IPS DF 6.9 (cell line): ENCODE measurements at places on chromosomes 16 and 17.

GRCh38 chr16:13063457-13063856 is 162.1 kb downstream of the SHISA9 start:
- no peak overlapping the region for H3K4me3 ChIP-seq
- no peak for DNase-seq

DNA sequence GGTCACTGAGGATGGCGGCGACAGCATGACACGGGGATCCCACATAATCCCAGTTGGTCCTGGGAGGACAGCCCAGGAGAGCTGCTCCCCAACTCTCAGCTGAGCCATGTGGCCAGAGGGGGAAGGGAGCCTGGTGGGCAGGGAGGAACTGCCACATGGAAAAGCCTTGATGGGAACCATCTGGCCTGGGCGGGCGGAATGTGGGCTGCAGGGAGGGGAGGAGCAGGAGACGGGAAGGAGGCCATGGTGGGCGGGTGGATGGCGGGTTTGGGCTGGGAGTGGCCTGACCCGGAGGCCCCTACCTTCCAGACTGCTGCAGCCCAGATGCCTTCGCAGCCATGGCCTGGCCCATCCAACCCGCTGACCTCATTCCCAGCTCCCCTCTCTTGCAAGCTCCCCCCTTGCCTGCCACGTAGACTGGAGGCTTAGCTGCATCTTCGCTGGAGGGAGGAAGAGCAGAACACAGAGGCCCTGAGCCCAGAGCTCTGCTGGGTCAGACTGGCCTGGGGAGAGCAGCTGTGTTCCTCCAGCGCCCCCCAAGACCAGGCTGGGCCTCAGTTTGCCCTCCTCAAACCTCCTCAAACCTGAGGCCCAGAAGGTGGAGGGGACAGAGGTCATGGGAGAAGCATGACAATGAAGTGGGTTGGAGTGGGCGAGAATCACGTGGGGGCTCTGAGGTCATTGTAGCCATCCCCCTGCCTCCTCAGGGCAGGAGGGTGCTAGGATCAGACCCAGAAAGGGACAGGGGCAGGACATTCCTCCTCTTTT is 8.2 kb upstream of the COL1A1 start:
- no peaks in the 10 kb centered on the region for H3K27me3 ChIP-seq
- H3K27ac ChIP-seq, result no peak overlapping the region
- no peaks in the 10 kb centered on the region for H3K36me3 ChIP-seq
- H3K4me1 ChIP-seq, result peaks cover 38% of the 10 kb centered on the region

- no peak overlapping the region for H3K27ac ChIP-seq
- peaks cover 12% of the 10 kb centered on the region for H3K4me1 ChIP-seq
- no peak for DNase-seq
- H3K27me3 ChIP-seq, result no peaks in the 10 kb centered on the region
These were observed 44.0 kb downstream of the ANKRD11 start for GRCh38 chr16:89446136-89446974.

DNA sequence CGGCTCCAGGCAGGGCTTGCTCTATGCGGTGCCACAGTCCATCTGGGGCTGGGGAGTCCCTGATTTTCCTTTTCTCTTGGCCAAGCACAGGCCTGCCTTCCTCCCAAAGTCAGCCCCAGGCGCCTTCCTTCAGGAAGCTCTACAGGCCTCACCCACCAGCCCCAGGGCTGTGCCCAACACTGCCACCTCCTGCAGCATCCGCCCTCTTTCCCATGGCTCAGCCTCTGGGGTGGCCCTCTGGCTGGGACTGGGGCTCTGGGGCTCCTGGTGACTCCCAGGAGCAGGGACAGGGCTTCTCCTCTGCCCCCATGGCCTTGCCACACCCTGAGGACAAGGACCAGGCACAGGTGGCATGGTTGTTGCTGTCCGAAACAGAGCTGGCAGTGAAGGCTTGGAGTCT is 817 bp downstream of the ITGB4 start:
- H3K27ac ChIP-seq, result no peak overlapping the region
- H3K4me3 ChIP-seq, result no peak overlapping the region
- peaks cover 2% of the 10 kb centered on the region; the same call in 1 of the 2 replicates for H3K27me3 ChIP-seq
- no peak for DNase-seq

DNA sequence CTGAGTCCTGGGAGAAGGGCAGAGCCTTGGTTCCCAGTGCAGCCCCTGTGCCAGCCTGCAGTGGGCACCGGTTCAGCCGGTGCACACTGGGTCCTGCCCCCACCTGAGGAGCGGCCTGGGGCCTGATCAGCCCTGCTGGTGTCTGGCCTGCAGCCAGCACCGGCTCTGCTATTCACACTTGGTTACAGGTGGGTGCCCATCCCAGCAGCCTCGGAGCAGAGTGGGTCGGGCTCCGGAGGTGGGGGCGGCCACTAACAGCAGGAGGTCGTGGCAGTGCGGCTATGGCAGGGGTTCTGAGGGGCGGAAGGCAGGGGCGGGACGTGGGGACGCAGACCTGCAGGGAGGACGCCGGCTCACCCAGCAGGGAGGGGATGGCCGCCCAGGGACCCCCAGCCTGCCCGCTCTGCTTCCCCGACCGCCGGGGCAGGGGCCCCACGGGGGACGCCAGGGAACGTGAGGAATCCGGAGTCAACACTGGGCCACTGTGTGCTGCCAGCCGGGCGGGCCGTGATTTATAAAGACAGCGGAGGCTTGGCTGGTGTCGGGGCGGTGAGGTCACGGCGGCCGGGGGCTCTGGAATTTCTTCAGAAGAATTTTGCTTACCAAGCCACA is 20.3 kb downstream of the METRNL start:
- H3K27ac ChIP-seq, result no peak overlapping the region
- H3K4me3 ChIP-seq, result no peak overlapping the region
- no peaks in the 10 kb centered on the region for H3K27me3 ChIP-seq
- no peak for DNase-seq
- H3K36me3 ChIP-seq, result peaks cover 9% of the 10 kb centered on the region; the same call in 1 of the 2 replicates
- peaks cover 8% of the 10 kb centered on the region for H3K4me1 ChIP-seq

- H3K4me1 ChIP-seq, result peaks cover 1% of the 10 kb centered on the region; the same call in 1 of the 2 replicates
- DNase-seq, result no peak
- H3K27me3 ChIP-seq, result no peaks in the 10 kb centered on the region
- no peak overlapping the region for H3K4me3 ChIP-seq
These were observed 5.2 kb downstream of the ITGA3 start for GRCh38 chr17:50060951-50061712.

DNA sequence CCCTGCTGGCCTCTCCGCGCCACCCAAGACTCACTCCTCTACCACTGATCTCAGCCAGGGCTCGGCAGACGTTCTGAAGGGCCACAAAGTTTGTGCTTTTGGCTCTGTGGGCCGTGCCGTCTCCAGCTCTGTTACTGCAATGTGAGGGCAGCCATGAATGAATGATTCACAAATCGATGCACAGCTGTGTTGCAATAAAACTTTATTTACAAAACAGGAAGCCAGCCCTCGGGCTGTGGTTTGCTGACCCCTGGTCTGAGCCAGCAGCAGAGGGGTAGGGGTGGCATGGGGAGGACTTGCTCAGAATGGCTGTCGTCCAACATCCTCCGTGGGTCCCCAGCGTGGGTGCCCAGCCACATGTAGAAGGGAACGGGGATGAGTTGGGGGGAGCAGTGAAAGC is 63.0 kb upstream of the PVALEF start:
- H3K36me3 ChIP-seq, result no peaks in the 10 kb centered on the region
- no peak overlapping the region for H3K27ac ChIP-seq
- no peaks in the 10 kb centered on the region for H3K27me3 ChIP-seq
- H3K4me3 ChIP-seq, result no peak overlapping the region

GRCh38 chr16:23801378-23801777 is 34.4 kb upstream of the PRKCB start:
- no peak overlapping the region for H3K27ac ChIP-seq
- H3K36me3 ChIP-seq, result no peaks in the 10 kb centered on the region
- no peaks in the 10 kb centered on the region for H3K27me3 ChIP-seq
- peak; percentile 63 for DNase-seq
- no peak overlapping the region for H3K4me3 ChIP-seq
- H3K4me1 ChIP-seq, result no peaks in the 10 kb centered on the region

- H3K27ac ChIP-seq, result no peak overlapping the region
- DNase-seq, result no peak
- H3K36me3 ChIP-seq, result no peaks in the 10 kb centered on the region
- no peak overlapping the region for H3K4me3 ChIP-seq
- H3K27me3 ChIP-seq, result peaks cover 26% of the 10 kb centered on the region
- peaks cover 4% of the 10 kb centered on the region; the same call in 1 of the 2 replicates for H3K4me1 ChIP-seq
These were observed 2.1 kb downstream of the ABCC3 start for GRCh38 chr17:50636804-50637195.

- no peak for DNase-seq
- no peak overlapping the region for H3K4me3 ChIP-seq
- no peak overlapping the region for H3K27ac ChIP-seq
- H3K27me3 ChIP-seq, result no peaks in the 10 kb centered on the region
- no peaks in the 10 kb centered on the region for H3K4me1 ChIP-seq
These were observed 3.1 kb downstream of the NUDT21 start for GRCh38 chr16:56448005-56448404.

- H3K36me3 ChIP-seq, result no peaks in the 10 kb centered on the region
- peak overlapping the region; percentile 1; the same call in 1 of the 2 replicates for H3K4me3 ChIP-seq
- peaks cover 77% of the 10 kb centered on the region for H3K27me3 ChIP-seq
- DNase-seq, result no peak
These were observed 1.6 kb downstream of the HOXB2 start for GRCh38 chr17:48543107-48543853.

DNA sequence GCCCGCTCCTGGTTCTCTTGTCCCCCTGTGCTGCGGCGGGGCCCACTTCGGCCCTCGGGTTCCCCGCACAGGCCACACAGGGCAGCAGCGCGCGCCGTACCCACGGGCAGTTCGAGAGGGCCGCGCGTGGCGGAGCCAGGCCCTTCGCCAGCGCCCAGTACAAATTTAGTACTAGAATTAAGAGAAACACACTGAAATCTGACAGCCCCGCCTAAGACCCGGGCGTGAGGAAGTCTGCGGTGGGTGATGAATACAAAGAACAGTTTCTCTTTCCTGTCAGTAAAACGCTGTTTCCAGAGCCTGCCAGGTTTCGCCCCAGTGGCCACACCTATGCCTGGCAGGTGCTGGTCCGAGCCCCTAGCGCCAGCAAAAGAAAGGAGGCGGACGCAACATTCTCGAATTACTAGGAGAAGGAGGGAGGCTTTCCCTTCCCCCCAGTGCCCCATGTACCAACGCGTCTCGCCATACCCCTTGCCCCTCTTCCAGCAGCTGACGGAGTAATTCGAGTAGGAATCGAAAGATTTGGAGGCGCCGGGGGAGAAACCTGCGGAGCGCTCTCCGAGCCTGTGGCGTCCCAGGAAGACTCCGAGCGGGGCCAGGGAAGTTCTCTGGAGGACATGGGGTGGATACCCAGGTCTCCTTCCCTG is 591 bp upstream of the SLFN5 start:
- H3K36me3 ChIP-seq, result no peaks in the 10 kb centered on the region
- 0 out of 2 replicates have a peak, but pooled peaks cover 2% of the 10 kb centered on the region for H3K4me1 ChIP-seq
- H3K27me3 ChIP-seq, result no peaks in the 10 kb centered on the region
- DNase-seq, result peak; percentile 60

DNA sequence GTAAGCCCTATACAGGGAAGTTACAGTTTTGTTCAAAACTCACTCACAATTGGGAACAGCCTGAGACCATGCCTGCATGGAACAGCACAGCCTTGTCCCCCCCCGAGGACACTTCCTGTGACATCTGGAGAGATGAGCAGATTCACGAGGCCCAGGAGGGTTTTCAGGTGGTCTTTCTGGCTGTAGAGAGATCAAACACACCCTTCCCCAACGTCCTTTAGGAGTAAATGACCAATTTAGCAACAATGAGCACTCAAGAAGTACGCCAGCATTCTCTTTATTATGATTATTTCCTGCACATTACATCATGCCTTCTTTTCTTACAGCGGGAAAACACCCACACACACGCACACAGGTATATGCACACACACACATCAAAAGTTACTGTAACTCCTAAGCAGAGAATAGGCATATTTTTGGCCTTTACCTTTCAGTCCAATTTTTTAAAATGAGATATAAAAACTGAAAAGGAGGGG is 39.0 kb downstream of the ADCY9 start:
- DNase-seq, result no peak
- H3K27me3 ChIP-seq, result no peaks in the 10 kb centered on the region
- 0 out of 2 replicates have a peak, but pooled peaks cover 1% of the 10 kb centered on the region for H3K4me1 ChIP-seq
- H3K4me3 ChIP-seq, result no peak overlapping the region

- H3K4me1 ChIP-seq, result no peaks in the 10 kb centered on the region; the same call in 1 of the 2 replicates
- H3K4me3 ChIP-seq, result peak overlapping the region; percentile 79; the same call in 1 of the 2 replicates
- H3K27ac ChIP-seq, result no peak overlapping the region
These were observed 901 bp downstream of the CDYL2 start for GRCh38 chr16:80803339-80804055.

DNA sequence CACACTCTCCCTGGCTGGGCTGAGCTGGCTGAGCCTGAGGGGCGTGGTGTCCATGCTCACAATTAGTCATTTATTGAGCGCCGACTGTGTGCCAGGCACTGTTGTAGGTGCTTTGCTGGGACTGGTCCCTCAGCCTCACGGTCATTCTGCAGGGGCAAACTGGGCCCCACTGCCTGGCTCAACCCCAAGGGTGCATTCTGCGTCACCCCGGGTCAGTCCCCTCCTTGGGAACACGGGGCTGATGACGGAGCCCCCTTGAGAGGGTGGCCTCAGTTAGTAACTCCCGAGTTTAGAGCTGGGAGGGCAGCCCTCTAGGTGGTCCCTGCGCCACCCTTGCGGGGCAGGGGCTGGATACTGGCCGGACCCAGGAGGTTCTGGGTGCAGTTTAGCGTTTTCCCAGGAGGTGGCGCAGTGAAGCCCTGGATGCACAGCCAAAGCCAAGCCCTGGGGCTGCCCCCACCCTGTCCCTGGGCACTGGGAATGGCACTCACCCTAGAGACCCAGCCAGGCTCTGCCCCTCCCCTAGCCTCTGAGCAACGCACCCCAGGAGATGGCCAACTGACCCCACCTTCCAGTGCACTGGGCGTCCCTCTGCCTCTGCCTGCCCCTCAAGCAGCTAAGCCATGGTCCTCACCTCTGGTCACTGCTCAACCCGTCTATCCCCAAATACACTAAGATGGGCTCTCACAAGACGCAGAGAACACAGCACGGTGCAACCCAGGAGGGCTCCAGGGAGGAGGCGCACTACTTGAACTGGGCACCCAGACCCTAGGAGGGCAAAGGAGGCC is 243.2 kb upstream of the GSE1 start:
- no peak for DNase-seq
- H3K27ac ChIP-seq, result no peak overlapping the region
- no peak overlapping the region for H3K4me3 ChIP-seq
- no peaks in the 10 kb centered on the region for H3K27me3 ChIP-seq

DNA sequence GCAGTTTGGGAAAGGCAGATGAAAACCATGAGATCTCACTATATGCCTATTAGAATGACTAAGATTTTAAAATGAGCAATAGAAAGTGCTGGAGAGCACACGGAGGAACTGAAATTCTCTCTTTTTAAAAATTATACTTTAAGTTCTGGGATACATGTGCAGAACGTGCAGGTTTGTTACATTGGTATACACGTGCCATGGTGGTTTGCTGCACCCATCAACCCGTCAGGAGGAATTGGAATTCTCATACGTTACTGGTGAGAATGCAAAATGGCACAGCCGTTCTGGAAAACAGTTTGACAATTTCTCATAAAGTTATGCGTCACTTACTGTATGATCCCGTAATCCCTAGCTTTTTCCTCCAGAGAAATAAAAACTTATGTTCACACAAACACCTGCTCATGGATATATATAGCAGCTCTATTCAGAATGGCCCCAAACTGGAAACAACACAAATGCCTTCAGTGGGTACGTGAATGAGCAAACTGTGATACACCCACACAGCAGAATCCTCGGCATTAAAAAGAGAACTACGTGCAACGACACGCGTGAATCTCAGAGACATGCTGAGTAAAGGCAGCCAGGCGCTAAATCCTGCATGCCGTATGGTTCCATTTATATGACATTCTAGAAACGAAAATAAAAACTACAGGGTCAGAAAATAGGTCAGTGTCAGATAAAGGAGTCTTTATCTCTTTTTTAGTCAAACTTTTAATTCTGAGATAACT is 11.8 kb downstream of the PIK3R6 start:
- no peak overlapping the region for H3K4me3 ChIP-seq
- no peaks in the 10 kb centered on the region for H3K36me3 ChIP-seq
- no peak for DNase-seq
